Glomerular endothelial cell (primary cell): ENCODE measurements at places on chromosomes 1 and 21. TPM values are rescaled to one million over a fixed set of nuclear protein-coding genes. Genes with fewer than 3 reads are reported as not detected.

GRCh38 chr1:18262726-18263125 is 155.1 kb downstream of the IGSF21 start:
- DNase-seq = no peak

DNA sequence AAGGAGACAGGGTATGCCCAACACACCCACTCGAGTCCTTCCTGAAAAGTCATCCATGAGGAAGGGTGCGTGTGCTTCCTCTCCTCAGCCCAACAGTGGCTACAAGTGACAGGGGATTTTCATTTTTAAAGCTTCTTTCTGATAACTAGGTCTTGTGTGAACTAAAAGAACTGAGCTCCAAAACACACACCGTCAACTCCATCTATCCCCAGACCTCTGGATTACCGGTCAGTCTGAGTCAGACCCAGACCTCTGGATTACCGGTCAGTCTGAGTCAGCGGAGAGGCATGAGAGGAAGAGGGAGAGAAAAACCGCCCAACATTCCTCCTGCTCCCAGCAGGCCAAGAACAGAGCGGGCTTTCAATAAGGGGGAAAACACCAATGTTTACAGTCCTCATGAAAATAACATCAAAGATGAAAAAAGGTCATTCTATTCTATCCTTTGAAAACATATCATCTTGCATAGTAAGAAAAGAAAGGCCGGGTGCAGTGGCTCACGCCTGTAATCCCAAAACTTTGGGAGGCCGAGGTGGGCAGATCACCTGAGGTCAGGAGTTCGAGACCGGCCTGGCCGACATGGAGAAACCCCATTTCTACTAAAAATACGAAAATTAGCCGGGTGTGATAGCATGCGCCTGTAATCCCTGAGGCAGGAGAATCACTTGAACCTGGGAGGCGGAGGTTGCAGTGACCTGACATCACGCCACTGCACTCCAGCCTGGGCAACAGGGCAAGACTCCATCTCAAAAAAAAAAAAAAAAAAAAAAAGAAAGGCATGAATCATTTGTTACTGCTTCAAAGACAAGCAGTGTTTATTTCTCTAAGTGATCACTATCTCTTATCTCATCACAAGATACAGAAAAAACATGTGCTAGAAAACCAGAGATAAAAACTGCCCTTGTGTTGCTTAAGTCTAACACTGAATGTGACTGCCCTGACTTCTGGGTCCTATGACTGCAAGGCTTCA is 3.4 kb downstream of the PTTG1IP start:
- peak; percentile 81 for DNase-seq

DNA sequence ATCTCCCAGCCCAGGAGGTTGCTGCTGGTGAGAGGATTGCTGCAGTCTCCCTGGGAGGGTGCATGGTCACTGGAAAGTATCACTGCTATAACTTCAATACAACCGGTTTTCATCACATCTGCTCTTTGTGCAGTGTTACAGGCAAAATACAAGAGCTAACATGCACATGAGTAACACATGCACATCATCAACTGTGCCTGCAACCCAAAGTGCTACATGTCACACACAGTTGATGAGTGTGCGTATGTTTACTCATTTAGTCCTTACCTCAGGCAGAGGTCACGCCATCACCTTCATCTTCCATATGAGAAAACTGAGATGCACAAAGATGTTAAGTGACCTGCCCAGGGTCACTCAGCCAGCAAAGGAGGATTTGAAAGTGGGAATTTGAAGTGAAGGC is 277.7 kb downstream of the FAM72C start:
- DNase-seq = no peak

- no peak for DNase-seq
Measured at GRCh38 chr1:15206418-15207030, 40.5 kb upstream of the FHAD1 start.

DNA sequence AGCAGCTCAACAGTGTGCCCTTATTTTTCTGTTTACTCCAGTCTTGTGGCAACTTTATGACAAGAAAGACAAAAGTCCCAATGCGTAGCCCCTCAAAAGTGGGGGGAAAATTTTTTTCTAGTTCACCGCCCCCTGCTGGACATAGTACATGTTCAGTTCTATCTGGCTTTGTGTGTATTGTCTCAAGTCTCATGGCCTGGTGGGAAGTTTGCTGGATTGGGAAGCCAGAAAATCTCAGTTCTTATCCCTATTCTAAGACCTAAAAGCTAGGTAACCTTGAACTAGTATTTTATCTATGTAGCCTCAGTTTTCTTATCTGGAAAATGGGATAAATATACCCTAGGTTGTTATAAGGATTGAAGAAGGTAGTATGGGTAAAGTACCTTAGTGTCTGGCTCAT is 55.8 kb upstream of the LDLRAP1 start:
- DNase-seq = no peak

DNA sequence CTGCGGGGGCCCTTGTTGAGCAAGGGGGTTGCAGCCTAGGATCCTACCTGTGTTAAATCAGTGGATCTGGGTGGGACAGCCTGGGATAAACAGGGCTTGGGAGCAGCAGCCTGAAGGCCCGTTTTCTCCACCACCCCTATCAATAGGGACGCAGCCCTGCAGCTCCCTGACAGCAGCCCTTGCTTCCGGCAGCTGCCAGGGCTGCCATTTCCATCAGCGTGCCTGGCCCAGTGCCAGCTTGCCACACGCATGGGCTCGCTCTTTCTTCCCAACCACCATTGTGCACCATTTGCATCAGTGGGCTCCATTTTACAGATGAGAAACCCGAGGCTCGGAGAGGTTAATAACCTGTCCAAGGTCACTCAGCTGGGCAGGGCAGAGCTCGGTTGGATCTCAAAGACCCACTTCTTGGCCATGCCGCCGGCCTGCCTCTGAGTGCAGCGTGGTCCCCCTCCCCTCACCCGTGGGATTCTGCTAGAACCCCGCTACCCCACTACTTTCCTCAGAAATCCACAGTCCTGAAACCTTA is 3.8 kb downstream of the WNT4 start:
- DNase-seq = no peak

DNA sequence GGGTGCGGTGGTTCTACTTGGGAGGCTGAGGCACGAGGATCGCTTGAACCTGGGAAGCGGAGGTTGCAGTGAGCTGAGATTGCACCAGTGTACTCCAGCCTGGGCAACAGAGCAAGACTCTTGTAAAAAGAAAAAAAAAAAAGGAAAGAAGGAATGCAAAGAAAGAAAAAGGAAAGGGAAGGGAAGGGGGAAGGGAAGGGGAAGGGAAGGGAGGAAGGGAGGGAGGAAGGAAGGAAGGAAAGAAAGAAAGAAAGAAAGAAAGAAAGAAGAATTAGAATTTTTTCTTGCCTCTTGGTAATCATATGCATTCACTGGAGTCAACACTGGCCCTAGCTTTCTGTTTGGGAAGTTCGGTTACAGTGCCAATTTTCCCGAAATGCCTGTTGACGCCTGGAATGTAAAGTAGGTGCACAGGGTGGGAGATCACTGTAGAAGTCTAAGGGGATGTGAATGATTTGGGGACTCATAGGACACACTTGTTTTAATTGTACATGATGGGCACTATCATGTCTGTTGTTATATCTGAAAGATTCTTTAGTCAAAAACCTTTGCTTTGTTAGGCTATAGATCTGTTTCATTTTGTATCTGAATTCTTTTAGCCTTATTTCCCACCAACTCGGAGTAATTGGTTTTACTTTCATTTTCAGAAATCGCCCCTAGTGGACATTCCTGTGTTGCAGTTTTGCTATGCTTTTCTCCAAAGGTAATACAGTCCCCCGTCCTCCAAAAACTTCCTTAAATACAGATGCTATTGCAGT is 59.8 kb upstream of the MORC3 start:
- peak; percentile 64 for DNase-seq

DNA sequence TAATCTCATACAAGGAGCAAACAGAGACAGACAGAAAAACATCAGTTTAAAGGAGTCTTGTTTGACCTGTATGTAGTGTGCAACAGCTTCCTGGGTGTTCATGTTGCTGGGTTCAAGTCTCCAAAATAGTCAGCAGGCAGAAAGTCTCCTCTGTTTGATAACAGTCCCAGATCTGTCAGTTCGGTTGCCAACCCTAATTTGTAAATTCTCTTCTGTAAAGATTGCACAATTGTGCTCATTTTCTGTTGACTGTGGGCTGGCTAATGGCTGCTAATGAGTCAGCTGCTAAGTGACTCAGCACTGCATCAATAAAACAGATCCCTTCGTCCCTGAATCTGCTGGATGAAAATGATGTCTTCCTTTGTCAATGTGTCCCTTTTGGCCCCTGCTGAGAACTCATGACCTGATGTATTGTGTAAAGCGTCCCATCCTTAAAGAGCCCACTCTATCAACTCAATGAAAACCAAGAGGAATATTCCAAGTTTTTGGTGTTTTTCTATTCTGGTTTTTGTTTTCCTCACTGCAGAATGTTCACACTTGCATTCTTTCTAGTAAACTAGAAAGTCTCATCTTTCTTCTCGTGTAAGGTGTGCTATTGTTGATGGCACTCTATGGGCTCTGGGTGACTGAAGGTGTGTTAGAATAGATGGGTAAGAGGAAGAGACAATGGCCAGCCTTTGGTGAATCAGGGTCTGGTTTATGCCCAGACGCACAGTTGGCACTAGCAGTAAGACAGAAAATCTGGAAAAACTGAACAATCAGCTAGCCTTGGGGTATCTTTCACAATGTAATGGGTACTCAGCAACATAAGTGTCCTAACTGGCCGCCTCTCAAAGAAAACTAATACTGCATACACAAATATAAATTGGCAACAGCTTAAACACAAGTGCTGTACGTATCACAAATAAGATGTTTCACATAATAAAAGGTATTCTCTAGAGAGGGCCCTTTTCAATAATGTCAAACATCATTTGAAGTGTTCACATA is 75.1 kb upstream of the SIPA1L2 start:
- peak; percentile 23 for DNase-seq

GRCh38 chr1:200226268-200226968 is 183.4 kb downstream of the ZNF281 start:
- no peak for DNase-seq

DNA sequence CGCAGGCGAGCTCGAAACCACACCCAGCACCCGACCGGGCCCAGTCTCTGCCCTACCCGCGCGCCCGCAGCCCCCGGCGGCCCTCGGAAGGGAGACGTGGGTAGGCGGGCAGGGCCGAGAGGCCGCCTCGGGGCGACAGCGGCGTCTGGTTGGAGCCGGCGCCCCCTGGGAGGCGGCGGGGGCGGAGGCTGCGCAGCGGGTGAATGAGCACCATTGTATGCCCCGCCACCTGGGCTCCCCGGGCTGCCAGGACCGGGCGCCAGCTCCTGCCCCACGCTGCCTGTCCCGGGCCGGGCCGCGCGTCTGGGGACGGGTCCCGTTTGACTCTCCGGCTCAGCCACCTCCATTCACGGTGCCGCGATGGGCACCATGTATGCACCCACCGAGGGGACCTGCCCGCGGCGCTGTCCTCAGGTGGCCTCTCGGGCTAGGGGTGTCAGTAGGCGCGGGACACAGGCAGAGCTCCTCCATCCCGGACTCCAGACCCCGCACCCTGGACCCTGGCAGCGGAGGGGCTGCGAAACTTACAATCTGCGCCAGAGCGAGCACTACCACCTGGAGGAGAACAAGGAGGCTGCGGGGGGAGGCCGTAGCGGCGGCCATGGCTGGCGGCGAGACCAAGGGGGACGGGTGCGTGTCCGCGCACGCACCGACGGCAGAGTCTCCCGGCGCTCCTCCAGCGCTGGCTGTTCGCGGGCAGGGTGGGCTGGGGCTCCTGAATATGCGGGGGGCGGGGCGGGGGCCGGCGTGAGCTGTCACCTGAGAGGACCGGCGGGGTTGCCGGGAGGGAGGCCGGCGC is at the start of gene COL9A2:
COL9A2 (minus strand) TSS at position 692 of the 799 bp plus-strand sequence; CDS start at position 603, 89 bp downstream.
- no peak for DNase-seq

GRCh38 chr1:8238141-8239038 is 79.5 kb upstream of the SLC45A1 start:
- peak; percentile 64 for DNase-seq

DNA sequence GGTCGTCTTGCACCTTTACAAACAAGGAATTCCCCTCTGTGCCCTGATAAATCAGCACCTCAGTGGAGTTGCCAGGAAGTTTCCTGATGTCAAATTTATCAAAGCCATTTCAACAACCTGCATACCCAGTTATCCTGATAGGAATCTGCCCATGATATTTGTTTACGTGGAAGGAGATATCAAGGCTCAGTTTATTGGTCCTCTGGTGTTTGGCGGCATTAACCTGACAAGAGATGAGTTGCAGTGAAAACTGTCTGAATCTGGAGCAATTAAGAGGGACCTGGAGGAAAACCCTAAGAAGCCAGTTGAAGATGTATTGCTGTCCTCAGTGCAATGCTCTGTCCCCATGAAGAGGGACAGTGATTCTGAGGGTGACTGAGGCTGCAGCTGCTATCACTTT is 38.3 kb downstream of the ZFYVE9 start:
- no peak for DNase-seq

DNA sequence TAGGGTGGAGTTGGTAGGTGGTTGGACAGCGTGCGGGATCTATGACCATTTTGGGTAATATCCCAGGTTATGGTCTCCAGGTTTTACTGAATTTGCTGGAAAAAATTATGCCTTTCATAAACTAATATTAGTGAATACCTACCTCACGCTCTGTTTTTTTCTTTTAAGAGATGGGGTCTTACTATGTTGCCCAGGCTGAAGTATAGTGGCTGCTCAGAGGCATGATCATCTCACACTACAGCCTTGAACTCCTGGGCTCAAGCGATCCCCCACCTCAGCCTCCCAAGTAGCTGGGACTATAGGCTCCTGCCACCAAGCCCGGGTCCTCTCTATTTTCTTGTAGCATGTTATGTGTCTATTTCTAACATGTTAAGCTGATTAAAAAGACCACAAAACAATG is 100.2 kb downstream of the RHOU start:
- no peak for DNase-seq

DNA sequence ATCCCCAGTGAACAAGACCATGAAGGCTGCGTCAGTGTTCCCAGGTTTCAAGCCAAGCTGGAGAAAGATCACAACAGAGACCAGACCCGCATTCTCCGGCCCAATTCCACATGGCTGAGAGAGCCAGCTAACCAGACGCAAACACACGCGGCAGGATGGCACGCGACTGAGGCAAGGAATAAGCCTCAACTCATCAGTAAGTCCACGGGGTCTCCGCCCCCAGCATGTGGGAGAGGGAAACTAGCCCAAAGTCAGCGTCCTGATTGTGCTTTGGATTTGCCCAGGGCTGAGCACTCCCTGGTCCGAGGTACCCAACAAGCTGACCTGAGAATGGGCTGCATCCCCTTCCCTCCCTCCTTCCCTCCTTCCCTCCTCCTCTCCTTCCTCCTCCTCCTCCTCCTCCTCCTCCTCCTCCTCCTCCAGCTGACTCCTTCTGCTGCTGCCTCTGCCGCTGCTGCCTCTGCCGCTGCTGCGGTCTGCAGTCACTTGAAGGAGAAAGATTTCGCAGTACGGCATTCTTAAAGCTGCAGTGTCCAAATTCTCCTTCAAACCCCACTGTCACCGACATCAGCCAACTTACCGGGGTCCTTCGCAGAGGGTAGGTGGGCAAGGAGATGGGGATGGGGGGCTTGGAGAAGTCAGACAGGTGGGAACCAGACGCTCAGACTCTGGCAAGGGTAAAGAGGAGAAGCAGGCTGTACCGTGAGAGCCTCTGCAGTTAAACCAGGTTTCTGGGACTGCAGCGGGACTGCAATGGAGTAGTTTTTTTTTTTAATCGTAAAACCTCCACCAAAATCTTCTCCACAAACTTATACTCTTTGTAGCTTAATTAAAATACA is 33.0 kb upstream of the H6PD start:
- no peak for DNase-seq

- DNase-seq = no peak
Measured at GRCh38 chr1:220701974-220702373, 11.8 kb downstream of the C1orf115 start.

The NR1I3 gene
- total RNA-seq = not detected in 2 replicates

The RGS18 gene
- total RNA-seq = not detected in 2 replicates

The GSTM1 gene
- total RNA-seq = 9.3 TPM in 1 of 2 replicates, not detected in the other

The RASSF5 gene
- total RNA-seq = 0.29 and 1.1 TPM in 2 replicates

The VSIG8 gene
- 0.35 TPM in 1 of 2 replicates, not detected in the other for total RNA-seq

The NUDT17 gene
- 3.4 and 5.7 TPM in 2 replicates for total RNA-seq

The OPRD1 gene
- under 0.01 TPM in 1 of 2 replicates, not detected in the other for total RNA-seq
